Progenitor cell of endocrine pancreas (in vitro differentiated cells): ENCODE measurements at places on chromosomes 16 and 17.

DNA sequence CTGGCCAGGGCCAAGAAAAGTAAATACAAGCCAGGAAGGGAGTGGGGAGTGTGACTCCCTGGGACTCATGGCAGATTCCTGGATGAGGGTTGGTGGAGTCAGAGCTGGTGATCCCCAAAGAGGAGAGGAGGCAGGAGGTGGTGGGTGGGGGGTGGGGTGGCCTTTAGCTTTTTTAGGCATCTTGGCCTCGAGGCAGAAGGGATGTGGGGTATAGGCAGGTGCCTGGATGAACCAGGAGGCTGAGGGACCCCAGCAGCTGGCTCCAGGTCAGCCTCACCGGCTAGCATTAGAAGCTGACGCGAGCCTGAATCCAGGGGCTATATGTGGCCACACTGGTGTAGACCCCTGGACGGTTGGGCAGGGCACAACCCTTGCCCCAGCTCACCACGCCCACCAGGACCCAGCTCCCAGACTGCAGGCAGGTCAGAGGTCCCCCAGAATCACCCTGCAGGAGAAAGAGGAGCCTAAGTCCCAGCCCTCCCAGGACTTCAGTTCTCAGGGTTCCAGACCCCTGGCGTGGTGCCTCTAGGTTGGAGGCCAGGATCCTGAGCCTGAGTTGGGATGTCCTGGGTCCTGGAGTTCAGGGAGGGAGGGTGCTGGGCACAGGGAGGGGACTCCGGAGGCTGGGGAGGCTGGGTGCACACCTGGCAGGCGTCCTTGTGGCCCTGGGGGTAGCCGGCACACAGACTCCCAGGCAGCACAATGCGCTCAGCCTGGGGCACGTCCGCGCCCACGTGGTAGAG lies 2.8 kb downstream of the PRSS33 start:
- DNase-seq: no peak

- DNase-seq: no peak
Measured at GRCh38 chr17:69913616-69914015, 161.4 kb upstream of the KCNJ16 start.

DNA sequence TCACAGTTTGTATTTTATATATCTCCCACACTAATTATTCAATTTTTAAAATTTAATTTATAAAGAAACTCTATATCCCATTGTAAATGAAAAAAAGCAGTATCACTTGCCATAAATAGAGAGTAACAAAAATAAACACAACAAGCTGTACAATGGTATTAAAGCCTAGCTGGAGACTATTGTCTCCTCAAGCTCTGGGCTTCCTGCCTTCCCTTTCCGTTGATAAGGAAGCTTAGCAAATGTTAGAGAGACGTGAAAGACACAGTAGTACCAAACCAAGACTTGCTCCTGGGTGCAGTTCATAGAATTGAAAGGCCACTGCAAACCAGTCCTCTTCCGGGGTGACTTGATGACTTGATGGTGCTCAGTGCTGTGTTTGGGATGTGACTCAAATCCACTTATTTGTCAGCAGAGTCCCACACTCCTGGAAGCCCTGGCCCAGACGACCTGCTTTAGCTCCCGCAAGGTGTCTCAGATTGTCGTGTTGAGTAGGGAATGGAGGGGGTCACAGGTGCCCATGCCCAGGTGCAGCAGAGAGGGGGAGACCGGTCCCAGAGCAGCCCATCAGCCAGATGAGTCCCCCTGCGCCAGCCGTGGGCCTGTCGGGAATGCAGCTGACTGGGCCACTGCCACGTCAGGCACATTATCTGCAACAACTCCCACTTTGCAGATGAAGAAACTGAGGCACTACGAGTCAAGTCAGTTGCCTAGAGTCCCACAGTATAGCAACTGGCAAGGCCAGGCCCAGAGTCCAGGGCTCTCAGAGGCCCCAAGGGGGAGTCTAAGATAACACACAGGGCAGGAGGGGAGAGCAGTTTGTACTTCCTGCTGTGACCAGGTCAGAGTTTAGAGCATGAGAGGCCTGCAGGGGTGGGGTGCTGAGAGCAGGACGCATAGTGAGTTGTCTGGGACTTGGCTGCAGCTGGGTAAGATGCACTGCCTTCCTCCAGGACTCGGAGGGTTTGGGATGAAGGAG lies 40.5 kb downstream of the PSME3IP1 start:
- DNase-seq: no peak

- DNase-seq: no peak
Measured at GRCh38 chr17:46085522-46085921, 86.5 kb downstream of the STH start.

GRCh38 chr17:67137860-67138259 lies 93.5 kb downstream of the CACNG1 start:
- no peak for DNase-seq
